ENCODE measurements at places on chromosomes 6 and 20.
A peak's percentile ranks its signal among the peaks of the same experiment; 100 is the strongest.

DNA sequence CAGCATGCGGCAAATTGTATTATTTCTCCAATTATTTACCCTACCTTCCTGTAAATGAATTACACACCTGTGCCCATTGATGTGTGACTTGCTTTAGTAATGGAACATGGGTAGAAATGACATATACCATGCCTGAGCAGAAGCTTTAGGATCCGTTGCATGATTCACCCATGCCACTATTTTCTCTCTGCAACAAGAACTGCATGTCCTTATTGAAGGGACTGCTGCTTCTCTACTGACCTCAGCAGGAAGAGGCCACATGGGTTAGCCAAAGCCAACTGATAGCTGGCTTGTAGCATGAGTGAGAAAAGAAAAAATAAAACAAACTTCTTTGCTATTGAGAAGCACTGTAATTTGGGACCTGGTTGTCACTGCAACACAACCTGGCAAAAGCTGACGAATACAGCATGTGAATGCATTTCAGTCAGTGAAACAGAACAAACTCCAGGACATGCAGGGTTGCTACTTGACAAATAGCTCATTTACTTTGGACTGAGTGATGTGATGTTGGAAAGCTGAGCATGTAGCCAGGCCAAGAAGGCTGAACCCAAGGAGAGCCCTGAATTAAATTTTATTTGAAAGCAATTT is 99.2 kb downstream of the BCAS1 start:
- DNase-seq = no peak

DNA sequence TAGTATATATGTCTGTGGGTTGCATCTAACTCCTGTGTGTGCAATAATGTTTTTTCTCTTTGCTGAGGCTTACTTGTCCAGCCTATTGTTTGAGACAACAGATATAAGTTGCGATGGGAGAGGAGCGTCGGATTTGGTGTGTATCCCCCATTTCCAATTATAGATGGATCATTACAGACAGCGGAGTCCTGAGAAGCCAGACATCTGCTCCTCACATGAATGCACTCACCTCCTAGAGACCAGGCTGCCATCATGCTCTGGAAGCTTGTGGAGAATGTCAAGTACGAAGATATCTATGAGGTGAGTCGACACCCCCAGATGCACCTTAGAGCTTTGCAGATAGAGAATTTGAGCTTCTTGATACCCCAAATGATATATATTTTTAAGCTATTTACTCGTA is at the start of gene TFAP2B:
TSS of gene TFAP2B (plus strand) at position 199 of the 400 bp plus-strand sequence. CDS start at position 220, 21 bp downstream.
- DNase-seq = no peak

DNA sequence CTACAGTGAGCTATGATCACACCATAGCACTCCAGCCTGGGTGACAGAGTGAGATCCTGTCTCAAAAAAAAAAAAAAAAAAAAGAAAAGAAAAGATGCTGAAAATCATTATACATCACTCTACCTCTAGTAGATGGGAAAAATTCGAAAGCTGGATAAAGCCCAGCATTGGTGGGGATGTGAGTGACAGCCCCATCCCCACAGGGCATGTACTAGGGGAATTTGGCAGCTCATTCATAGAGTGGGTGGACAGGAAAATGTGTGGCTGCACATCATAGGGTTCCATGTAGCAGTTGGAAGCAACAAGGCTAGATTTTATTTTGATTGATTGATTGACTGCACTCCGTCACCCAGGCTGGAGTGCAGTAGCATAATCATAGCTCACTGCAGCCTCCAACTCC is 42.0 kb downstream of the MRPL14 start:
- no peak for DNase-seq

- DNase-seq = no peak
Observed at GRCh38 chr6:137792160-137793033, 74.7 kb upstream of the TNFAIP3 start.

DNA sequence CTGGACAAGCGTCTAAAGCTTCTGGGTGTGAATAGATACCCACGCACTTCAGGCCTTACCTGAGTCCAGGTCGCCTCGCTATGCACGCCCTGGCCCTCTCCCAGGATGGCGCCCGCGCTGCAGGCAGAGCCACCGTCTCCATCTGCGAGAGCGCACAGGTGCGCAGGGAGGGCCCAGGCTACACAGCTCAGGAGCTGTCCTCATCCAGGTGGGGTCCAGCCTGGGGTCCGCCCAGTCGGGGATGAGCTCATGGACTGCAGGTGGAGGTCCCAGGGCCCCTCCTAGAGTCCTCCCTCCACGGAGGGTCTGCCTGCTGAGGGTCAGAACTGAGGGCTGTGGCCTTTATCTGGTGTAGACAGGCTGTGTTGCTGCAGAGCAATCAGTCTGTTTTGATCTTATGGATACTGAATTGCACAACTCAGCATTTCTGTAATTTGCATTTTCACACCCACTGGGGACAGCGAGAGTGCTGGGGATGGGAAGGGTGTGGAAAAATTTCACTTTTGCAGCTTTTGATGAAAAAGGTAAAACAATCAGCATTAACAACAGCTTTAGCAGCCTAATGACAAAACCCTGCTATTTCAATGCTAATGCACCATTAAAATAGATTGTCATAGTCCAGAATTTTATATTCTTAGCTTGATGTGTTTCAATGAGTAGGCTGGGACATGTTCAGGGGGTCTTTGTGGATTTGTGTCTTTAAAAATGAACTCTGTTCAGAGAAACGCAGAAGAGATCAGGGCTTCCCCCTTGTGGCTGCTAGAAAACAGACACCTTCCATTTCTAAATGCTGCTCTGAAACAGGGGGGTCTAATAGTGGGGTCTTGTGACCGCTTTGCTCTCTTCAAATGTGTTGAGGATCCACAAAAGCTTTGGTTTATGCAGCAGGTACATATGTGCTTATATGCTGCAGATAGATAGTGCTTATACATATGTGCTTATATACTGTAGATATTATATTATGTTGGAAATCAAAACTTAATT is 77.8 kb upstream of the PHACTR3 start:
- no peak for DNase-seq

GRCh38 chr6:34457742-34458735 is 7.8 kb upstream of the PACSIN1 start:
- DNase-seq = no peak

- no peak for DNase-seq
Observed at GRCh38 chr6:112571488-112572270, 224.5 kb downstream of the RFPL4B start.

GRCh38 chr6:170198298-170198697 is 92.6 kb downstream of the DLL1 start:
- DNase-seq = no peak

DNA sequence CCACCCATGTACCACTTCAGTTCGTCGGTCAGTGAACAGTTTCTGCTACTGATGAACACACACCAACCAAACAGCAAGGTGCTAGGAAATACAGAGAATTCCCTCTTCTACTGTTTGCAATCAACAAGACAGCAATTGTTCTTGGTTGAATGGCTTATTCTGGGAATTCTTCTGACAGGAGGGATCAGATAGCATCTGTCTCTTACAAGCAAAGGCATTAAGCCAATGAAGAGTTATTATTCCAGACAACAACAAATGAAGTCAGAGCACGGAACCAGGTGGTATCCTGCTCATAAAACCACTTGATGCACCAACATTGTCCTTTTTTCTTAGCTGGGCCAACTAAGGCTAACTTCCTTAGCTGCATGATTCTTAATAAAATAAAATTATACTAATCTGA is 37.8 kb downstream of the PTPRK start:
- DNase-seq = no peak

- no peak for DNase-seq
Observed at GRCh38 chr6:89492025-89492640, 59.2 kb downstream of the ANKRD6 start.

DNA sequence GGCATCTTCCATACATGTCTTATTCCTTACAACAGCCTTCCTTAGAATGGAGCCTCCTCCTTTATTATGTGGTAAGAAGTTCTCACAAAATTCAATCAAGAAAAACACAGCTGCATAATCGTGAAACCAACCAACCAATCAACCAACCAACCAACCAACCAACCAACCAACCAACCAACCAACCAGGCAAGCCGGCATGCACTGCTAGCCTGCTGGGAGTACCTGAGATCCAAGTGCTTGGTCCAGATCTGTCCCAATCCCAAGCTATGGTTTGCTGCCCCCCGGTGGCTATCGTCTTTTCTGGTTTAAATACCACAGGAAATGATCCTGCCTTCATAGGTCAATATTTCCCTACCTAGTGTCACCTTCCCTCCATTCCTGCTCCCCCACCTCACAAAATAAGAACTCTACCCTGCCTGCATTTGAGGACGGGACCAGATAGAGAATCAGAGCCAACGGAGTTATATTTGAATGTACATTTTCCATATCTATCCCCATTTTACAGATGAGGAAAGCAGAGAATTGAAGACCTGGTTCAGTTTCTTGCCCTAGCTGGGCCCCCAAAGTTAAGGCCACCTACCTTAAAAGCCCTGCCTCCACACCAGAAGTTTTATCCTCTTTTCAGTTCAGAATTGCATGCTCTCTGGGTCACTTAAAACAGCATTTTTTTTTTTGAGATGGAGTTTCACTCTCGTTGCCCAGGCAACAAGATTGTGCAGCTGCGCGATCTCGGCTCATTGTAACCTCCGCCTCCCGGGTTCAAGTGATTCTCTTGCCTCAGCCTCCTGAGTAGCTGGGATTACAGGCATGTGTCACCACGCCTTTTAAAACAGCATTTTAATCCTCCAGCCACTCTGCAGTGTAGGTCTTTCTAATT is 27.1 kb downstream of the RAB44 start:
- DNase-seq = peak; percentile 46

GRCh38 chr6:144094731-144095133 is 641 bp downstream of the SF3B5 start:
- DNase-seq = no peak

DNA sequence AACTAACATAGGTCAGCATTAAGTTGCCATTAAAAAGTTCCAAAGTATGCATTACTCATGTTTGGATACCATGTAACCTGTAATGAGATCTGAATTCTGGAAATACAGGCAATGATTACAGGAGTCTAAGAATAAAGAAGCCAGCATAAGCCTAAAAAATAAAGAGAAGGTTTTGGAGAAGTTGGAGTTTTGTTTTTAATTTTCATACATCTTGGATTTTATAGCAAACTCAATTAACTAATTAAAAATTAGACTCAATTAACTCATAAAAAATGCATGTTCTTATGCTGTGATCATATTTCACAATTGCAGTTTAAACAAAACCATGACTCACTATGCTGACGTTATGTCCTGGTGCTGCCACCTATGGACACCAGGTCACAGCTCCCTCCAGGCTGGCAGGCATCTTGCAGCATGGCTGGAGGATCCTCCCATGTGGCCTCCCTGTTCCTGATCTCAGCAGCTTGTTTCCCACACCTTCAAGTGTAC is 648.8 kb upstream of the AGPAT4 start:
- DNase-seq = no peak

DNA sequence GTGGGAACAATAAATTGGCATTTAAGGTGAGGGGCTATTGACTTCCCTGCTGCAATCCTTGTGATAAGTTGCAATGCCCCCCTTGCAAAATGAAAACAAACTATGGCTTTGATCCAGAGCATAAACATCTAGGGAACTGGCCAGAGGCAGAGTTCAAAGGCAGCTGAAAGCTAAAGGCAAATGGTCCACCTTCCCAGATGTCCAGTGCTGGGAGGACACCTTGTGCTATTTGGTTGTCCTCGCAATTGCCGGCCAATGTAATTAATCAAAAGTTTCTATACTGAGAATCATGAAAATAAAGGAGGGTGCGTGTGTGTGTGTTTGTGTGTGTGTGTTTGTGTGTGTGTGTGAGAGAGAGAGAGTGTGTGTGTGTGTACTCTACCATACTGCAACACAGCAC is 337.4 kb downstream of the CBLN4 start:
- no peak for DNase-seq

DNA sequence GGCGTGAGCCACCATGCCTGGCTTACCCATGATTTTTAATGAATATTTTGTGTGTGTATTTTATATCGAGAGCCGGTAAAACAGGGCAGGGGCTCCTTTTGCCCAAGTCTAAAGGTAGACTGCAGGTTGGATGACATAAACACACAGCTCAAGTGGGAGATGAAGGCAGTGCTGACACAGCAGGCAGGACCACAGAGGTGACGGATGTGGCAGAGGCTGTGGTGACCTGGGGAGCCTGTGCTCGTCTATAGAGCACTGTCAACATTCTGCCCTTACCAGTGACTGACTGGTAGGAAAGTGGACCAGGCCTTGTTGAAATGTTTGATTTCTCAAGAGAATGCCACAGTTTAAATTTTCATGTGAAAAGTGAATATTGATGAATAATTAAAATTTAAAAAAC is 137.5 kb downstream of the ZFP64 start:
- DNase-seq = no peak

DNA sequence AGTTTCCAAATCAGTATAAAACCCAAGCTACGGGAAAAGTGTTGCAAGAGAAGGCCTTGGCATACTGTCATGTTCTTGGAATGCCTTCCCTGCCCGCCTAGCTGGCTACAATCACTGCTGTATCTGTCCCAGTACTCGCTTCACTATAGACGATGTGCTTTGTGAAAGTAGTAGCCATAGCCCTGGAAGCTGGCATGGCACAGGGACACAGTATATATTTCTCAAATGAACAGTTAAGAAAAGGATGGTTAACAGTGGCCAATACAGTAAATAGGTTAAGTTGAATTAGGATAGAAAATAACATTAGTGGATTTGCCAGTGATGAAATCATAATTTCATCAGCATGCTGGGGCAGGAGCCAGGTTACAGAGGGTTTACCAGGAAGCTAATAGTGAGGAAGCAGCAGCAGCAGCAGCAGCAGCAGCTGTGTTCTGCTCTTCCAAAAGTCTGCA is 499.3 kb downstream of the CDKAL1 start:
- peak; percentile 8 for DNase-seq

DNA sequence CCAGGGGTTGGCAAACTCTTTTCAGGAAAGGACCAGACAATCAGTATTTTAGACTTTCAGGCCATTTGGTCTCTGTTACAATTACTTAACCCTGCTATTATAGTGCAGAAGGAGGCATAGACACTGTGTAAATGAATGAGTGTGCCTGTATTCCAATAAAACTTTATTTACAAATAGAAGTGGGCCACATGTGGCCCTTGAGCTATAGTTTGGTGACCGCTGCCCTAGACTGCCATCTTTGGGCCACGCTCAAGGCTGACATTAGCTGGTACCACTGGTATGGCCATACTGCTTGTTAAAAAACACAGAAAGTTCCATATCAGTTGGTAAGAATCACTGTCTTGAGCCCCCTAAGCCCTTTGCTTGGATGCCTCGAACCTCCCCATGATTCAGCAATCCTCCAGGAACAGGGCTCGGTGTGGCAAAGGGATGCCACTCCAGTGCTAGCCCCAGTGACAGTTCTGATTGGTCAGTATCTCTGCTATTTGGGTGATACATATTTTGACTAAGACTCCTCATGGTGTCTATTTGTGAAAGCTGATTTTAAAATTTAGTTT is 23.3 kb upstream of the SNRNP48 start:
- no peak for DNase-seq

GRCh38 chr6:126300735-126301134 is 39.2 kb upstream of the CENPW start:
- DNase-seq = no peak

DNA sequence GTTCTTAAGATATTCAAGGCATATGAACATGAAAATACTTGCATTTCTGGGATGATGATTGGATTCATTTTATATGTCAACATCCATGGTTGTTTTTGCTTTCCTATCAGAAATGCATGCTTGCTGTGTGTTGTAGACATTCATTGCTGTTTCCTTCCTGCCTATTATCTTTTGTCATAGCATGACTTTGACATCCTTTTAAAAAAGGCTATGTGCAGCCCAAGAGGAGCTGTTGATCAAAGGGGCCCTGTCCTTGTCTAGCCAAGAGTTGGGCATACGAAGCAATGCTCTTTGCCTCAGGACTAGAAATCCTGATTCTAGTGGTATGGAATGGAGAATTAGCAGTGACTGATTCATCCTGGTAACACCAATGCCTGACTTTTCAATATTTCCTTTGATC is 143.1 kb downstream of the RNF144B start:
- DNase-seq = no peak
